Activated effector memory CD4-positive, alpha-beta T cell treated with Interleukin-2 at 50 U/mL for 16 hours (primary cell): ENCODE measurements at places on chromosomes 5 and 9.

DNA sequence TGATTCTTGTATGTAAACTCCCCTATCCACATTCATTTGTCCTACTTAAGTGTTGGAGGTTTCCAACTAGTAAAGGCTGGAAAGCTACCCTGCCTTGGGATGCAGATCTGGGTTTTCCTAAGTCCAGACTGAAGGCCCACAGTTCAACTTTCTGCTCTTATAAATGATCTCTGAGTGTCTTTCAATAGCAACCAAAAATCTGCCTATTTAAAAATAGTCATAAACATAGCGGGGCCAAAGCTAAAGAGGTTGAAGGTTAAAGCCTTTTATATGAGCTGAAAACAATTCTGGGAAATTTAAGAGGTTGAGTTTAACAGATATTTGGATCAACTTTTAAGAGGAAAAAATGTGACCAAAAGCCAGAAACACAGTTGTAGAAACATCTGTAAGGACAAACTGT lies 87.2 kb downstream of the NTRK2 start:
- no peak for DNase-seq

DNA sequence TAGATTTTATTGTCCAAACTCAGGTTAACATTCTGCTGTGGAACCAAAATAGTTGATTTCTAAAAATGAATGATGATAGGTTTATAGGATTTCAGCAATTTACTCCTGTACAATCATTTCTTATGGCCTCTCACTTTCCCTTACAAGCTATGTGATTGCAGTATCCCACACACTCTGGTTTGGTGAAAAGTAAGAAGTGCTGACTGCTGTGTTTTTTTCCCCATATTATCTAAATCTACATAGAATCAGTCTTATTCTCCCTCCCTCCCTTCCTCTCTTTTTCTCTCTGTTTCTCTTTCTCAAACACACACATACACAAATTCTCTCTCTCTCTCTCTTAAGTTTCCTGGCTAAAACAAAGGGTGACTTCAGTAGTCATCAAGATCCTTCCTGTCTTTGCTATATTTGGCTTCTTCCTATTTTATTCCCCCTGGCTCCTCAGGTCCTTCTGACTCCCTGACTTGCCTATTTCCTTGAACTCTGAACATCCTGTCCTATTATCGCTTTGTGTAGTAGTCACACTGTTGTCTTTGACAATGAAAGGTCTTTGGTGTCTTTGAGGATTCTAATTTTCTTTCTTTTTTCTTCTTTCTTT lies 55.9 kb upstream of the HAPLN1 start:
- DNase-seq: no peak

DNA sequence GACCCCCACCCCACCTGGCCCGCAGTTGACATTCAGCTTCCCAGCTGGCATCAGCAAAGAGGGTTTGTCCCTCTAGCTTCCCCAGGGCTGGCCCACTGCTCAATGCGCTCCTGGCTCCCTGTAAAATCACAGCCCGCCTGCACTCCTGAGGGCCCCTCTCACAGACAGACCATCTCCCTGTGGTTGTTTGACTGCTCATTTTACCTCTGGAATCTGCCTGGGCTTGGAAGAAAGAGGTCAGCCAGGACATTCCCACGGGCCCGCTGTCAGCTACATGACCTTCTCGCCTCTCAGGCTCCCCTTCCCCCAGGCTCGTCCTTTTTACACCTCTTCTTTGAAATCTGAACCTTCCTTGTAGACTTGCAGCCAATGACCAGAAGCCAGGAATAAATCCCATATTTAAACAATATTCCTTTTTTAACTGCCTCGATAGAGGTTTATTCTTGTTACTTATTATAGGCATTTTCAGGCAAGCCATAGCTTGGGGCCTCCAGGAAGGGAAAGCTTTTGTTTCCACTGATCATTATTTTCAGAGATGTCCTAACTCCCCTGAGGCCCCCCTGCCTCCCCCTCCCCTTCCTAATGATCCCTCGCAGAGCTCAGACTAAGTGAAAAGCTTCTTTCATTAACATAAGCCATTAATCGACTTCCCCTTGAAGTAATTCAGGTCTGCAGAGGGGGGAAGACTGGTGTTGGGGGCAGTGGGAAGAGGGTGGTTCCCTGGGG lies 76.3 kb upstream of the IQGAP2 start:
- no peak for DNase-seq

DNA sequence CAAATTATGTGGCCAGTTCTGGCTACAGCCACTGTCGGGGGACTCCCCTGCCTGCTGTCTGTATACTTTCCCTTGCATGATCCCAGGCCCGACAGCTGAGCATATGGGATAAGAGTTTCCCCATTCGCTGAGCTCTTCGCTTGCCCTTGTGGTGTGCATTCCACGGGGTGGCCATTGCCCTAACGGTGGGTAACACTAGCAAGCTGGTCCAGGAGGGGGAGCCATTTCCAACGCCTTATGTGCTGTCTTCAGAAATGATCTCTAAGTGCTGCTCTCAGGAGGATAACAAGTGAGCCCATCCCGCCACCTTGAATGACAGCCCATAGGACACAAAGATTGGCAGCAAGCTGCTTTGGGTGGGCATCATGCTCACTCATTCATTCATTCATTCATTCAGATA lies 190.9 kb downstream of the FSTL4 start:
- no peak for DNase-seq

DNA sequence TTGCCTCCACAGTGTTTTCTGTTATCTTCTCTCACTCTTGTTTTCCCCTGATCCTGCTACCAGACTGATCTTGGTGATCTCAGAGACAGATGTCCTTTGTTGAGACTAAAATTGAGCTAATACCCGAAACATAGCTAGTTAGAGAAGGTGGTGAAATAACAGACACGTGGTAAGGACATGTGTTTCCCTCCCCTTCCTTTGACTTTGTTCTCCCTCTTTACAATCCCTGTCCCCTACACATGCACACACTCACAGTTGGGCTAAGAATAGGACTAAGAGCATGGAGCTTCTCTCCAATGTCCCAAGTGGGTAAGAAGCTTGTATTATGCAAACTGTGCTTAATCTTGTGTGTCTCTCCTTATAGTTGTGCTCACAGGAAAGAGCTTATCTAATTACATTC lies 1603.0 kb upstream of the C9orf72 start:
- DNase-seq: no peak

DNA sequence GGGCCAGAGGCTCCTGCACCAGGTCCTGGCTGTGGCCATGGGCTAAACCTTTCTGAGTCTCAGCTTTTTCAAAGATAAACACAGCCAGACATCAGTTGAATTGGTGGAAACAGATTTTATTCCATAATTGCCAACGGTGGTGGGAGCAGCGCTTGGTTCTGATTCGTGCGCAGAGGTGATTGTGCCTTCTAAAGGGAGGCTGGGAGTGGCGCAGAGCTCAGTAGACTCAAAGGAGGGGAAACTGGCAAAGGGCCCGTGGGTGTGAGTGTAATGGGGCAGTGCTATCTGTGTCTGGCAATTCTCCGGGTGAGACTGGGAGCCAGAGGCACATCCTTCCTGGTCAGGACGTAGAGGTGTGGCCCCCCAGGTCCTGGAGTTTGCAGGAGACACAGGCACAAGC lies 169.4 kb upstream of the PPP1R26 start:
- no peak for DNase-seq

- DNase-seq: peak; percentile 44
These were observed 75.5 kb downstream of the PHAX start for GRCh38 chr5:126676195-126676624.

- no peak for DNase-seq
These were observed 25.2 kb downstream of the EMB start for GRCh38 chr5:50415912-50416311.

- DNase-seq: no peak
These were observed 9.8 kb downstream of the ECPAS start for GRCh38 chr9:111474385-111474784.

DNA sequence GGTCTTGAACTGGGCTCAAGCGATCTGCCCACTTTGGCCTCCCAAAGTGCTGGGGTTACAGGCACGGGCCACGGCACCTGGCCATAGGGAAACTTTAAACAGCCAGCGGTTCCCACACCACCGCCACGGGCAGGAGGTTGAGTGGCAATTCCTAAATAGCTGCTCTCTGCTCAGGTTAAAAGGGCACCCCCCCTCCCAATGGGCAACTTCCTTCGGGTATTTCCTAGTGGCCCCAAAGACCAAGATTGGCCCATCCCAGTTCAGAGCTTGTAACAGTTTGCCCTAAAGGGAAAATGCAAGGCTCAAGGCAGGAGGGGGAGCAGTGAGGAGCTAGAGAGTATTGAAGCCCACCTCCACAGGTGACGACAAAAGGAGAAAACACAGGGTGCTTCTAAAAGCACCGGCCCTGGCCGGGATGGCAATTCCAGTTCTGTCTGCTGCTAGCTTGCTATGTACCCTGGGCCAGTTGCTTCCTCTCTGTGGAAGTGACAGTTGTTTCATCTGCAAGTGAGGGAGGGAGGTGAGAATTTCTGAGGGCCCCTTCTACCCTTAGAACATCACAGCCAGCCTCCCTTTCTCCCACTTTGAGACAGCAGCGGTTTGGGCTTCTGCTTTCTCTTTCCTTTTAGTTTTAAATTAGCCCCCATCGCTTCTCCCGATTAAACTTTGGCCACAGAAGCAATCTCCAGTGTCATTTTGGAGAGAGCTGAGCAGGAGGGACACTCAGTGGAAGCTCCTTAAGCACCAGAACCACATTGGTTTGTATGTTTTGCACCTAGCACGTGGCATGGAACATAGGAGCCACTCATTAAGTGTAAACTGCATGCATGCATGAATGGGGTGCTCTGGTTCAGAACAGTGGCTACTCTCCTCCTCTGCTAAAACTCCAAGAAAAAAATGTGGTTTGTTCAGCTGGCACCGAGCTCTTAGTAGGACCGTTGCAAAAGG lies 17.3 kb upstream of the TNIP1 start:
- no peak for DNase-seq

GRCh38 chr5:169701910-169702451 lies 64.9 kb downstream of the DOCK2 start:
- DNase-seq: no peak

GRCh38 chr5:78926252-78926651 lies 58.9 kb downstream of the ARSB start:
- DNase-seq: no peak

- no peak for DNase-seq
These were observed 187.0 kb upstream of the TRPM3 start for GRCh38 chr9:71308454-71308853.

GRCh38 chr5:976849-977751 lies 31.5 kb upstream of the NKD2 start:
- DNase-seq: no peak
